ENCODE measurements at places on chromosomes 2 and 18.

GRCh38 chr18:42559069-42559690 lies 556.3 kb downstream of the RIT2 start:
- no peak for DNase-seq

- no peak for DNase-seq
These were observed 638 bp downstream of the ZNF521 start for GRCh38 chr18:25351280-25351775.

- DNase-seq = no peak
These were observed 22.5 kb downstream of the GATA6 start for GRCh38 chr18:22191923-22192322.

DNA sequence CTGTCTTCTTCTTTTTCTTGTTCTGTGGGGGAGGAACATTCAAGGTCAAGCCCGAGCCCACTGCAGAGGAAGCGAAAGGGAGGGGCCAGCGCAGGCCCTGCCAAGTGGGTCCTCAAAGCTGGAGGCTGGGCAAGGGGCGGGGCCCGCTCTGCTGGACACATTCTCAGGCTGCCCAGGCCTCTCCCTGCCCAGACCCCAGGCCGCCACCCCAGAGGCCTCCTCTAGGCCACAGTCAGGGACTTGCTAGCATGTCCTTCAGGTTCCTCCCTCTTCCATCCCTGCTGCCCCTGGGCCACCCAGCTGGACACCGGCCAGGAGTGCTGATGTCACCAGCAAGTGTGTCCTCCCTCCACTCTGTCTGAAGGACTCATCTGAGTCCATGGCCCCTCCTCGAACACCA lies 44.1 kb downstream of the KIF1A start:
- no peak for DNase-seq

DNA sequence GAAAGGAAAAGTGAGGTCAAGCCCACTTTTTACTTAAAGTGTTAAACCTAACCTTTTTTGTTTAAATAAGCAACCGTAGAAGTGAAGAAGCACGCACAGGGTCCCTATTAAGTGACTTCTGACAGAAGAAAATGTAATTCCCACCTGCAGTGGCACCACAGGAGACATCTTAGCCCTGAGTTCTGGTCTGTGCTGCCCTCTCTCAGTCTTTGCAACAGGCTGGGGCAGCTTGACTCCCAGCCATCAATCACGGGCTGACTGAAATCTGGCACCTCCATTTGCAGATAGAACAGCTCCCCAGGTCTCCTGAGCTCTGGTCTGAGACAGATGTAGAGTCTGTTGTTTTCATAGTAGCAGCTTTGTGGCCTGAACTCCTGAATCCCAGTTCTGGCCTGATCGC lies 170.0 kb downstream of the LTBP1 start:
- no peak for DNase-seq

- no peak for DNase-seq
These were observed 23.5 kb downstream of the PTGR3 start for GRCh38 chr18:75185460-75185859.

DNA sequence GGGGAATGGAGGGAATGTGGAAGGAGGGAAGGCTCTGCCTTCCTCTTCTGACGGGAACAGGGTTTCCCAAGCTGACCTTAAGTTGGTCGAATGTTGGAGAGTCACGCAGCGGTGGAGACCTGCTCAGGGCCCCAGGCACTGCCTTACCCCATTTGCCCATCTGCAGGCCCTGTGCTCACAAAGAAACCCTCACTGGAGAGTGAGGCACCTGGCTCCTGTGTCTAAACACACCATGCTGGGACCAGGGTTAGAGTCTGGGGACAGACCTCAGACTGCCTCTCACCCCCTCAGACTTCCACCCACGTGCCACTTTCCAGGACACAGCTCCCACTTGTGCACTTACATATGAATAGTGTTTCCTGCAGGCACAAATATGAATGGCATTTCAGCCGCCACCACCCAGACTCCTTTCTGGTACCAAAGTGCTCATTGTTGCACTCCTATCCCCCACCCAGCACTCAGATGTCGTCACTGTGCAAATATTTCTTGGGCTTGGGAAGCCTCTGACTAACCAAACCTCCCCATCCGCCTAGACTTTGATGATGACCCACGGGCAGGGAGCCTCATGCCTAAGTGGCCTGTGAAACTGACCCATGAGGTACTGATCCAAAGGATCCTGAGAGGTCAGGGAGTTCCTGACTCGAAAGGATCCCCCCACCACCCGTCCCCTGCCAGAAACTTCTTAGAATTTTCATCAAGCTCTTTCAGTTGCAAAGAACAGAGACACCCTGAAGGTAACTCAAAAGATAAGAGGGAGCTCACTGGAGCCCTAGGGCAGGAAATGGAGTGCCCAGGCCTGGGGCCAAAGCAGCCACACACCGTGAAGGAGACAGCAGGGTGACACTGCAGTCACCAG lies 78.3 kb downstream of the STPG4 start:
- DNase-seq = no peak

DNA sequence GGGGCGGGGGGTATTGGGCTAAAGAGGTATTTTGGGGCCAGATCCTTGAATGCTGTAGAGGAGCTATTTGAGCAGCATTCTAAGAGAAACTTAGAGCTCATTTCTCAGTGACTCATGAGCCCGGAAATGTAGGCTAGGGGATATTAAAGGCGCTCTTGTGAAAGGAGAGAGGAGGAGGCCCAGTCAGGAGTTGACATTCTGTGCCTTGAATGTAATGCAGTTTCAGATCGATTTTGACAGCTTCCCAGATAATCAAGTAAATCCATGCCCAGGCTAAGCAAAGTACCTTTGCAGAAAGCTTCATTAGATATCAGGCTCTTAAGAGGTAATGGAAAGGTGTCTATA lies 1.5 kb downstream of the CAB39 start:
- DNase-seq = peak; percentile 61

GRCh38 chr2:58350484-58350883 lies 109.4 kb upstream of the FANCL start:
- DNase-seq = no peak

GRCh38 chr18:45666520-45666919 lies 51.2 kb downstream of the SLC14A2 start:
- no peak for DNase-seq

DNA sequence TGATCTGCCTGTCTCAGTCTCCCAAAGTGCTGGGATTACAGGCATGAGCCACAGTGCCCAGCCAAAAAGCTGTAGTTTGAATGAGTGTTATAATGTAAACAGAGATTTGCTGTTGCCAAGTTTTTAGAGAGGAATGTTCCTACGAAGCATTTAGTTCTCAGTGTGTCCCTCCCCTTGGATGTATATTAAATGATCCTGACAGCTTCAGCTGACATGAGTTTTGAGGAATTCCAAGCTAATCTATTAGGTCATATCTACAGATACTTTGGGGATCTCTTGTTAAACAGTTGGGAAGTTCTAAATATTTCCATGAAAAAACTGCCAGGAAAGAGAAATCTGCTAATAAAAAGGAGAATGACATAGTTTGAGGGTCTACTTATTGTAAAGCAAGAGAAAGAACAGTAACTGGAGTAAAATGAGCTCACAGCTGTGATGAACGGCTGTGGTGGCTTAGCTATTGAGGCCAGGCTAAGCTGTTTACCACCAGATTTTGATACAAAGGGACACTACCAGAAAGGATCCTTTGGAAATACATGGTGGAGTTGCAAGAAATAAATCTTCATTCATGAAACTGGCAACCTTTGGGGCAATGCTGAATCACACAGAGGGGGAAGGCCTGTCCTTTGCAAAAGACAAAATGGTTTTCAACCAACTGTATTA lies 2.6 kb upstream of the STON1 start:
- no peak for DNase-seq

GRCh38 chr18:12420821-12421421 lies 13.2 kb downstream of the PRELID3A start:
- DNase-seq = no peak

- peak; percentile 64 for DNase-seq
These were observed 62.7 kb downstream of the ZCCHC2 start for GRCh38 chr18:62585274-62586150.

DNA sequence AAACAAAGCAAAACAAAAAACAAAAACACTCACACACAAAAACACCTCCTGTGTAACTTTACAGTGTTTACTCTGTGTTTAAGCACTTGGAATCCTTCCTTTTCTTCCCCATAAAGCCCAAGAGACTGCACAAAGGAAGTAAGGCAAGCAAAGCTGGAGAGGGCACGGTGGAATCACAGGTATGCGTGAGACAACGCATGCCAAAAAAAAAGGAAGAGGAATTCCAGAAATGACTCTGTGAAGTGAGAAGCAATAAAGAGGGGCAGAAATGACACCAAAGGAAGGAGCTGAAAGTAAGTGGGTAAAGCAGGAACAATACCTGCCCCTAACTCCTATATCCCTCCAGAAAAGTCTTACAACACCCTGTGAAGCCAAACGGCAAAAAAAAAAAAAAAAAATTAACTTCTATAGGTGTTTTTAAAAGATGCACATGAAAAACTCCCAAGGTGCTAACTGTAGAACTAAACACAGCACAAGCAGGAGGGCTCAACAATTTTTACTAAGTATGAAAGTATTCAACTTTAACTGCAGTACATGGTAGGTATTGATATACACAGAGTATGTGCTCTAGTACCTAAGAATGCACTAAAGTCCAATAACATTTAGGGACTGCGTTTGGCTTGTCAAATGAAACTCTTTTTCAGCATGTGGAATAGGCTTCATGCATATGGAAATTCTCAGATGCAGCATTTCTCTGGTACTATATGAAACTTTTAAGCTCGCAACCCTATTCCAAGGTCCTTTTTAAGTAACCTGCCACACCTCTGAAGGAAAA lies 9.1 kb downstream of the RND3 start:
- no peak for DNase-seq

- no peak for DNase-seq
These were observed 37.2 kb downstream of the STEAP3 start for GRCh38 chr2:119260646-119261492.

- DNase-seq = no peak
These were observed 77.0 kb upstream of the CNGA3 start for GRCh38 chr2:98269274-98269673.

DNA sequence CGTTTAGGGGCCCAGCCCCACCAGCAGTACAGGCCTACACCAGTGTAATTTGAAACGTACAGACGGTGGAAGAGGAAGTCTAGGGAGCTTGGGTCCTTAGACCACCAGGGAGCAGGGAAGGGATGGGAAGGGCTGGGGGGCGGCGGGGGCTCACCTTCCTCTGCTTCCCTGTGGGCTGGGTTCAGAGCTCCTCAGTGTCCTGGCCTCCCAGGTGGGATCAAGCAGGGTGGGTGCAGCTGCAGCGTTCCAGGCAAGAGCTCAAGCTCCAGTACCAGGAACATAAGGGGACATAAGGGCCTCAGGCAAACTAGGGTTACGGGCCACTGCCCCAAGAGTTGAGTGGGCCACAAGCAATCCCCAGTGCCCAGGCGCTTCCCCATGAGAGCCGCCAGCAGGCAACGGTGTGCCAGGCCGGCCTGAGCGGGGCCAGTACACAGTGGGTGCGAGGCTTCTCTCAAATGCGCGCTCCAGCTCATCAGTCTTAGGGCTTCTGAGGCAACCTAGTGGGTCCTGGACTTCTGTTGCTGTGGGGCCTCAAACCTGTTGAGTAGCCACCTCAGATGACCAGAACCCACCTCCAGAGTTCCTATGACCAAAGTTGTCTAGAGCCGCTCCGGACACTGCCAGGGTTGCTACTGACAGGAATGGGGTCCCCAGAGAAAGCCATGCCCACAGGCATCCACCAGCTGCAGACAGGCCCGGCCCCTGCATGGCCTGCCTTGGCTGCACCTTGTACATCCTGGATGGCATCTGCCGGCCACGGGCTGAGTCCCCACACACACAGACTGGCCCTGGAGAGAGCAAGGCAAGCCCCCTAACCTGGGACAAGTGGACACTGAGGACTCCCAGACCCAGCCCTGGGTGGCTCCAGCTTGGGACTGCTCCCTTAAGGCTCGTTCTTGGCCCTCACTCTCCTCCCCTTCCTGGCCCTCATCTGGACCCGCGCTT lies 5.2 kb downstream of the ANKRD23 start:
- DNase-seq = no peak

GRCh38 chr18:59264651-59265245 lies 8.5 kb downstream of the RAX start:
- DNase-seq = no peak

DNA sequence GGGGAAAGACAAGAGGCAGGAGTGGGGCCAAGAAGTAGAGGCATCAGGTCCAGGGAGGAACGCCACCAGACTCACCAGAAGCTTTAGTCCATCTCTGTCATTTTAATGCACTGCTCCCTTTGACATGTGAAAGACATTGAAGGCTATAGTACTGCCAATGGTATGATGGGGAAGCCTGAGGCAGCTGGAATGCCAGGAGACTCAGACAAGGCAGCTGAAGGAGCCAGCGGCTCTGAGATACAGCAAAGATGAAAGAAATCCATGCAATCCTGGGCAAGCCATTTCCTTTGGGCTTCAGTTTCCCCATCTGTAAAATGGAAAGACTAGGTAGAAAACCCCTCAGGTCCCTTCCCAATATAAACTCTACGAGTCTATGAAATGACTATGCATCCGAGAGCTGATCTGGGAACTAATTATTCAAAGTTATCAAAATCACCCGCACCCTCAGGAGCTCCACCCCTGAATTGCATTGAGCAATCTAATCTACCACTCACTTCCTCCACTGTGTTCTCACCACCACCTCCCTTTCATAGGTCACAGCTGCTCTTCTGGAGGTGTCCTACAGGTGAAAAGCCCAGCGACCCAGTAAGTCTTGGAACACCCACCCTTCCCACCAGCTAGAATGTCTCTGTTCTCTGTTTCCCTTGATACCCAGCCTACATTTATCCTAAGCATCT lies 3.1 kb downstream of the CXCR2 start:
- no peak for DNase-seq

- DNase-seq = no peak
These were observed 17.1 kb downstream of the RBM44 start for GRCh38 chr2:237815637-237816036.

GRCh38 chr18:41646915-41647620 lies 308.0 kb upstream of the PIK3C3 start:
- DNase-seq = no peak

DNA sequence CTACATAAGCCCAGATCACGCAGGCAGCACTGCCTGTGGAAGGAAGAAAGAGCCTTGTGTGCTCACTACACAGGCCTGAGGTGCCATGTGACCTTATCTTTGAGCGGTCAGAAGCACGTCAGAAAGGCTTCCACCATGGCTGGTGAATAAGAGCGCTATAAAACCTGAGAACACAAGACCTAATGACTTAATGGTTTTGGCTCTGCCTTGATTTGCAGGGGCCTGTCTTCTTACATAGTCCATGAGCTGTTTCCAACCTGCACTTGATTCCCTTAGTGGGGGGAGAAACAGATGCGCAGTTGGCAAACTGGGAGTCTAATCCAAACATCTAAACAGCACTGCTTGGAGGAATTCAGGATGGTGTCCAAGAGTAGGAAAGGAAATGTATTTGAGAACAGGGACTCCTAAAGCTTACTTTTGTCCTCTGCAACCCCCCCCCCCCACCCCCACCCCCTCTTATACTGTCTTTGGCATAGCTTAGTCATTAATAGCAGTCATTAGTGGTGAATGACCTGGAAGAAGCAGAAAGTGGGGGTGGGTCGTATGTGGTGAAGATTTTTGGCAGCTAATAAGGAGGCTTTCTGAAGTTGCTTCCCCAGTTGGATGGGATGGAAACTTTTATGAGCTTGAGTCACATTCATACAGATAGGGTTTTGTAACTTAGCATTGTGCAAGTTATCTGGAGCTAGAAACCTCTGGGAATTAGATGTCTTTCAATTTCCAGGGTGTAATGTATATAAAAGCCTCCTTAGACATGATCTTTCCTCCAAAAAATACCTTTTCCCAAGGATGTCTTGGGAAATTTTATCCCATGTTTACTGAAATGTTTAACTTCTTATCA lies 454.1 kb downstream of the MEIS1 start:
- no peak for DNase-seq

Data from stimulated activated CD4-positive, alpha-beta T cell treated with anti-CD3 and anti-CD28 coated beads, Interleukin-4, amount 100 ng/mL, for 24 hours (primary cell).